ENCODE measurements at places on chromosomes 16 and 17. TPM values are rescaled to one million over a fixed set of nuclear protein-coding genes. Genes with fewer than 3 reads are reported as not detected.

KRTAP9-6 gene
- not detected for total RNA-seq

USP43 gene
- not detected for total RNA-seq

TOP2A gene
- total RNA-seq = 149 TPM

CDRT15L2 gene
- not detected for total RNA-seq

ZNF598 gene
- 27.5 TPM for total RNA-seq

All from smooth muscle cell of trachea (primary cell).